ENCODE measurements at places on chromosomes 7 and 10. TPM values are rescaled to one million over a fixed set of nuclear protein-coding genes. Genes with fewer than 3 reads are reported as not detected.

PRTFDC1 gene
- 10.2 TPM for total RNA-seq

STEAP1B gene
- 0.47 TPM for total RNA-seq

ZNF746 gene
- total RNA-seq: 19.6 TPM

UNC5B gene
- 0.26 TPM for total RNA-seq

SCRN1 gene
- 33.9 TPM for total RNA-seq

NHLRC2 gene
- 24.1 TPM for total RNA-seq

CYP3A7 gene
- not detected for total RNA-seq

SLC13A1 gene
- not detected for total RNA-seq

AKR1B15 gene
- total RNA-seq: 0.29 TPM

KNDC1 gene
- not detected for total RNA-seq

STEAP2 gene
- total RNA-seq: 4.7 TPM

PRF1 gene
- total RNA-seq: not detected

VIPR2 gene
- total RNA-seq: not detected

PDCD4 gene
- 19.4 TPM for total RNA-seq

CARD11 gene
- total RNA-seq: not detected

LRRC4 gene
- not detected for total RNA-seq

PRR15 gene
- total RNA-seq: 26.6 TPM

VDAC2 gene
- total RNA-seq: 542 TPM

CALY gene
- total RNA-seq: not detected

KLF14 gene
- not detected for total RNA-seq

TMEM139 gene
- total RNA-seq: 5.2 TPM

FUOM gene
- 33.3 TPM for total RNA-seq

ZCCHC24 gene
- total RNA-seq: 40.7 TPM

PODXL gene
- total RNA-seq: 44.2 TPM

ZNF735 gene
- not detected for total RNA-seq

H2BK1 gene
- not detected for total RNA-seq

CNPY1 gene
- not detected for total RNA-seq

TMEM176A gene
- total RNA-seq: not detected

OR2A42 gene
- total RNA-seq: not detected

NDUFB8 gene
- total RNA-seq: 399 TPM

CPVL gene
- 14.7 TPM for total RNA-seq

TFEC gene
- 0.15 TPM for total RNA-seq

ARHGEF35 gene
- total RNA-seq: 10.8 TPM

SPRN gene
- total RNA-seq: not detected

JAKMIP3 gene
- 0.92 TPM for total RNA-seq

SPAM1 gene
- not detected for total RNA-seq

ENTPD1 gene
- total RNA-seq: not detected

GJC3 gene
- 0.18 TPM for total RNA-seq

PLEKHS1 gene
- total RNA-seq: not detected

TMEM140 gene
- total RNA-seq: not detected

TFAM gene
- 121 TPM for total RNA-seq

INSYN2A gene
- total RNA-seq: not detected
